ENCODE measurements at places on chromosomes 13 and 19.

GRCh38 chr13:47932950-47933923, 67.8 kb downstream of the SUCLA2 start:
- no peak for DNase-seq

GRCh38 chr19:5395556-5395955, 54.9 kb upstream of the PTPRS start:
- DNase-seq = no peak

DNA sequence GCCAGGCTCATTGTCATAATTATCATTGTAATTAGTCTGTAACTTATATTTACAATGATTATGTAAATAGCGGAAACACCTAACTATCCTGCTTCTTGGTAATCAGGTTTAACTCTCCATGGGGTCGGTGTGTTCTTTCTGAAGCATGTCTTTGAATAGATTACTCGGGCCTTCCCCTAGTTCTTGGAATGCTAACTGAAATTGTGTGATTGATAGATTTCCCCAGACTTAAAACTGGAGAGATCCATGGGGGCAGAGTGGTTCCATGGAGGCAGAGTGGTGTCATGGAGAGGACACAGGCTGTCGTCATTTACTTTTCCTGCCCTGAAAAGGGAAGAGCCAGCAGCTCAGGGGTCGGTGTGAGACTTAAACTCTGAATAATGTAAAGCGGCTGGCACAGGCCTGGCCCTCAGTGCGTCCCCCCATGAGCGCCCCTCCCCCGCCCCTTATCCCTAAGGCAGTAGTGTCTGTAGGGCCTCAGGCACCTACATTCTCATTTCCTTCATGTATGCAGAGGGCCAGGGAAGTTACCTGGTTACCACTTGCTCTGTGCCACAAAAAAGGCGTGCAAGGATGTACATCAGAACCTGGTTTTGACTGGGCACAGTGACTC, 225.1 kb downstream of the TM9SF2 start:
- DNase-seq = no peak

- DNase-seq = peak; percentile 65
Measured at GRCh38 chr19:50921426-50922316, 10.5 kb upstream of the KLK4 start.

Measured in PC-9 (cell line).